ENCODE measurements at places on chromosomes 3 and 15.

- no peak for DNase-seq
Observed at GRCh38 chr3:33196538-33196937, 22.1 kb downstream of the SUSD5 start.

DNA sequence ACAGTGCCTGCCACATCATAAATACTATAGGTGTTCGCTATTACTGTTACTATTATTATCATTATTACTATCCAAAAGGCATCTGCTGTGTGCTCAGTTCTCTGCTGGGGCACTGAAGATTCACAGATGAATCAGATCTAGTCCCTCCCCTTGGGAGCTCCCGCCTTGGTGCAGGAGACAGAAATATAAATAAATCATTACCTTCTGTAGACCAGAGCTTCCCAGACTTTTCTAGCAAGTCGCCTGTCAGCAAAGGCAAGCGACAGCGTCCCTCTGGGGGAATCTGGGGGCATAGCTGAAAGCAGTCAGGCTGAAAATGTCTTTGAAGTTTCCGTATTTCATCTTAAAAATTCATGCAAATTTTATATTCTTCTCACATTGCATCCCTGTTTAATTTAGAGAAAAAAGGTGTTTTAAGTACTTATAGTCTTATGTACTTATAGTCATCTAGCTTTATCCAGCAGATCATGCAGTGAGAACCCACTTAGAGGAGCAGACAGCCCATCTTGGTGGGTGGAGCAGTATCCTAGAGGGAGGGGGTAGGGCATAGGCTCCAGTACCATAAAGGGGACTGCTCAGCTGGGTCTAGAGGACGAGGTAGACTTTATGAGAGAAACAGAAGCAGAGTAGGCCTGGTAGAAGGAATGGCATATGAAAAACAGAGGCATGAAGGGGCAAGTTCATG, 10.4 kb upstream of the BRPF1 start:
- no peak for DNase-seq

DNA sequence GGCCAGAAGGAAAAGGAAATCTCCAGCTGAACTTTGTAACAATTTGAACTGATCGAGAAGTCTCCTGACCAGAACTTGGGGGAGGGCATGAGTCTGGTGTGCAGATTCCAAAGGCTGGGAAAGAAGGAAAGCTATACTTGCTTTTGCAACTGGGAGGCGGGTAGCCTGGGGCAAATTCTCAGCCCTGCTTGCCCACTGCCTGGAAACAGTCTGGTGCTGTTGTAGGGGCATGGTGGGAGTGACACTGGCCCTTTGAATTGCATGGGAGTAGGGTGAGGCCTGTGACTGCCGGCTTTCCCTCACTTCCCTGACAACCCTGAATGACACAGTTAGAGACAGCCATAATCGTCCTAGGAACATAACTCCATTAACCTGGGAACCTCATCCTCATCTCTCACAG, 114.0 kb upstream of the POU1F1 start:
- no peak for DNase-seq

DNA sequence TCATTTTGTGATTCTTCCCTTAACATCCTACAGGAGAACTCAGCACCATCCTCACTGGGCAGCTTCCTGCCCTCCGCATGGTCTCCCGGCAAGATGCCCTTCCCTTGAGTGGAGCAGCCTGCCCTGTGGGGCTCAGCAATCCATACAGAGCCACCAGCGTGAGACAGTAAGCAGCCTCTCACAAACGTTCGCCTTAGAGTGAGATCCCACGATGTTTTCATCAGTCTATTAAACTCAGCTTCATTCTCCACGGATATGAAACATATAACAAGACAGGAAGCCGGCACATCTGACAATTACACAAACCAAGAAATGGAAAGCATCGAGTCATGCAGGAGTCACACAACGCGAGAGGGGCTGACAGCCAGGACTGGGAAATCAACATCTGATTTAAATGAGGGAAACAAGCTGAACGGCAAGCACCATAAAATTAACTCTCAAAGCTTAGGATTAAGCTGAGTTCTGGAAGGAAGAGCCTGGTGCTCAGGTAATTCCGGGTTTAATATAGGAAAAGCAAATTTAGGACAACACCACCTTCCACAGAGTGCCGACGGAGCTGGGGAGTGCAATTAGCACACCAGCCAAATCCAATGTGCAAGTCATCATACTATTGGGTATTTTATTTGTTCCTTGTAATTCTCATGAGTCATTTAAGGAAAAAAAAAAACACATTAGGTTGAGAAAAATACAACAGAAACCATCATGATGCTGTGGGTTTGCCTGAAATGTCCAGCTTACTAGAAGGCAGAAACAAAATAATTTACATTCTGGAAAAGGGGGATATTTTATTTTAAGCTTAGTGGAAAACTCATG, 272.0 kb downstream of the OCA2 start:
- no peak for DNase-seq

- no peak for DNase-seq
Observed at GRCh38 chr15:57949374-57949943, 116.1 kb downstream of the ALDH1A2 start.

DNA sequence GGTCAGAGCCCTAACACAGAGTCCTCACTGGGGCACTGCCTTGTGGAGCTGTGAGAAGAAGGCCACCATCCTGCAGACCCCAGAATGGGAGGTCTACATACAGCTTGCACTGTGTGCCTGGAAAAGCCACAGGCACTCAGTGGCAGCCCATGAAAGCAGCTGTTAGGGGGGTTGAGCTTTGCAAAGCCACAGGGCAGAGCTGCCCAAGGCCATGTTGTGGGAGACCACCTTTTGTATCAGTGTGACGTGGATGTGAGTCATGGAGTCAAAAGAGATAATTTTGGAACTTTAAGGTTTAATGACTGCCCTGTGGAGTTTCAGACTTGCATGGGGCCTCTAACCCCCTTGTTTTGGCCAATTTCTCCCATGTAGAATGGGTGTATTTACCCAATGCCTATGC, 52.9 kb upstream of the TPRG1 start:
- no peak for DNase-seq

- no peak for DNase-seq
Observed at GRCh38 chr15:27648359-27648758, 450.8 kb downstream of the OCA2 start.

GRCh38 chr3:51379746-51380455, 5.2 kb upstream of the MANF start:
- no peak for DNase-seq
